ENCODE measurements at places on chromosomes 5 and 9. TPM values are rescaled to one million over a fixed set of nuclear protein-coding genes. Genes with fewer than 3 reads are reported as not detected.
A peak's percentile ranks its signal among the peaks of the same experiment; 100 is the strongest.

GRCh38 chr5:119088438-119088837 is 17.6 kb downstream of the DMXL1 start:
- no peaks in the 10 kb centered on the region for H3K36me3 ChIP-seq
- H3K27ac ChIP-seq = no peak overlapping the region
- DNase-seq = no peak

The NUTM2F gene
- not detected for total RNA-seq

The FSD1L gene
- 7.5 TPM for total RNA-seq

DNA sequence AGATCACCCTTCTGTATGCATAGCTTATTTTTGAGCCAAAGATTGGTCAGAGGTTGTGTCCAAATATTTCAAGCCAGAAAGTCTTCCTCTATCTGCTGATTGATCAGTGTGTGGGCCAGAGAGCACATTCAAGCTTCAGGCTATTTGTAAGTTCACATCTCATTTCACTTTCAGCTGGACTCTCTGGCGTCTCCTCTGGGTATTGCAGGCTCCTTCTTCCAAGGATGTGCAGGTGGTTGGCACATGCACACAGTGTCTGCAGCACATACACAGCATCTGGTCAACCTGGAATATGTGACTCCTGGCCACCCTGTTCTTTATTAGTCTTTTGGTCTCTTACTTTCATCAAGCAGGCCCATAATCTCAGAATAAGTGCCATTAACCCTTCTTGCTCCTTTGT is 516.1 kb downstream of the ANXA1 start:
- H3K27me3 ChIP-seq = no peaks in the 10 kb centered on the region
- H3K4me3 ChIP-seq = no peak overlapping the region
- no peak for DNase-seq
- H3K4me1 ChIP-seq = no peaks in the 10 kb centered on the region
- no peaks in the 10 kb centered on the region for H3K36me3 ChIP-seq

The TAF1L gene
- total RNA-seq = not detected

- no peaks in the 10 kb centered on the region for H3K27me3 ChIP-seq
- peaks cover 2% of the 10 kb centered on the region for H3K36me3 ChIP-seq
- H3K4me1 ChIP-seq = peaks cover 8% of the 10 kb centered on the region
- peak; percentile 29 for DNase-seq
These were observed 109.3 kb upstream of the FCN2 start for GRCh38 chr9:134770972-134771971.

The TICAM2 gene
- 3.5 TPM for total RNA-seq

DNA sequence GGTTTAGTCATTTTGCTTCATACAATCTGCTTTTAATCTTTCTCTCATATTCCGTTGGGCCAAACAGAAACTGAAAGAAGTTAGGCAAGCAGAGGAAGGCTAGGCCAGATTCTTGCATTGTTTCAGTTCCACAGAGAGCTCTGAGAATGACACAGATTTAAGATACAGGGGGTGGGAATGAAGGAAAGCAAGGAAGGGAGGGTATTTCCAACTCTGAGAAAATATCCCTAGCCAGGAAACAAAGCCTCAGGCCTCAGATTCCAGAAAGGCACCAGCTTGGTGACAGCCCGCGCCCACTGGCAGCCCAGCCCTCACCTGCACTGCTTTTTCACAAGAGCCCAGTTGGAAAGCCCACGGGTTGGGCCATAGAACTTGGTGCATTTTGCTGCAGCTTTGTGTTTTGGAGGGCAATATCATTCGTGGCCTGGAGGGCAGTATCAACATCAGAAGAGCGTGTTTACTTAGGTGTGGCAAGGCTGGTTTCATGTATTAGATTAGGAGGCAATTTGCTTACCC is 63.5 kb downstream of the ENC1 start:
- no peak overlapping the region for H3K4me3 ChIP-seq
- H3K27me3 ChIP-seq = no peaks in the 10 kb centered on the region
- H3K4me1 ChIP-seq = peaks cover 29% of the 10 kb centered on the region
- no peaks in the 10 kb centered on the region for H3K36me3 ChIP-seq
- H3K27ac ChIP-seq = peak overlapping the region; percentile 73

DNA sequence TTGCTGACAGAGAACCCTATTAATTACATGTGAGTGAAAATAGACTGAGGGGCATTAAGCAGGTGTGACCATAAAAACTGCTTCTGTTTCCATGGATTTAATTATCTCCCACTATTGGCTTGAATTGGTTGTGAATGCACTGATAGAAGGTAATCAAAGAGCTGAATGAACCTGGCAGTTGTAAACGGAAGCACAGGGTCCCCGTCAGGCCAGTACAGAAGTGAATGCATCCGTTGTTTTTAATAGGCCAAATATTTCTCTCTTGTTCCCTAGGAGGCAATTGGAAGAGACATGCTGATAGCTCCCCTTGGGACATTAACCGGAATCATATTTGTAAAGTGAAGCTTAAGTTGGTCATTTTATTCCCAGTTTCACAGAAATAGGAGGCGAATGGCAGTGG is 147.0 kb downstream of the CAVIN4 start:
- H3K4me3 ChIP-seq = no peak overlapping the region
- no peak for DNase-seq
- H3K27me3 ChIP-seq = no peaks in the 10 kb centered on the region
- H3K36me3 ChIP-seq = no peaks in the 10 kb centered on the region
- no peak overlapping the region for H3K27ac ChIP-seq

The SHLD3 gene
- 3.6 TPM for total RNA-seq

The LIFR gene
- total RNA-seq = 36.4 TPM

- H3K4me3 ChIP-seq = no peak overlapping the region
- peak; percentile 65 for DNase-seq
- no peak overlapping the region for H3K27ac ChIP-seq
- no peaks in the 10 kb centered on the region for H3K36me3 ChIP-seq
- peaks cover 36% of the 10 kb centered on the region for H3K4me1 ChIP-seq
- H3K27me3 ChIP-seq = no peaks in the 10 kb centered on the region
These were observed 35.3 kb downstream of the CPEB4 start for GRCh38 chr5:173923218-173924095.

DNA sequence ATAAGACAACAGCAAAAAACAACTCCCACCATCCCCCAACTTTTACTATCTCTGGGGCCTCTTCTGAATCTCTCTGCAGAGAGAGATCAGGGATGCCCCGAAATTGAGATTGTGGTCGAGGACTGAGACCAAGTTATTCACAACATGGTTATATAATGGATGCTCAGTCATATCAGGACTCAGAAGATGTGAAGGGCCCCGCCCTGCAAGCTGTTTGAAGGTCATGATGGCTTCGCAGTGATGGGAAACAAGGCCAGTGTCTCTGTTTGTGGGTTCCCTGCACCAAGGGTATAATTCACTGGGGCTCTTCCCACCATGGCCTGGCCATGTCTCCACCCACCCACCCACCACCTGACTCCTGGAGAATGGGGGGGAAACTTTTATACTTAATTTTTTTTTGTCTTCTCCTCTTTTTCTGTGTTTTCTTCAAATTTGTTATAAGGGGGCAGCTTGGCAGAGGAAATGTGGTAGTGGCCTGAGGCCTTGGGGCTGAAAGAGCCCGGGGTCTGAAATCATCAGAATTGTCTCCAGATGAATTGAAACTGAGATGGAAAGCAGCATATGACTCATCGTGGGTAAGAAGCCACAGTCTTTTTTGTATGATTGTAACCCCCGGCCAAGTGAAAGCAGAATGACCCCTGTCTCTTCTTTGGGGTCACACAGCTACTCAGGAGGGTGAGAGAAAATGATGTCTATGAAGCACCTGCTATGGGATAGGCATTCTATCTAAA is 15.0 kb upstream of the TEX48 start:
- H3K27me3 ChIP-seq = no peaks in the 10 kb centered on the region
- H3K4me3 ChIP-seq = no peak overlapping the region
- H3K36me3 ChIP-seq = no peaks in the 10 kb centered on the region

The LAMC3 gene
- 0.12 TPM for total RNA-seq

The CAMK4 gene
- total RNA-seq = 8.2 TPM

The S100Z gene
- total RNA-seq = not detected

The FOXE1 gene
- total RNA-seq = not detected

The PTGDS gene
- not detected for total RNA-seq

The ECSCR gene
- 377 TPM for total RNA-seq

The FRMPD1 gene
- not detected for total RNA-seq

DNA sequence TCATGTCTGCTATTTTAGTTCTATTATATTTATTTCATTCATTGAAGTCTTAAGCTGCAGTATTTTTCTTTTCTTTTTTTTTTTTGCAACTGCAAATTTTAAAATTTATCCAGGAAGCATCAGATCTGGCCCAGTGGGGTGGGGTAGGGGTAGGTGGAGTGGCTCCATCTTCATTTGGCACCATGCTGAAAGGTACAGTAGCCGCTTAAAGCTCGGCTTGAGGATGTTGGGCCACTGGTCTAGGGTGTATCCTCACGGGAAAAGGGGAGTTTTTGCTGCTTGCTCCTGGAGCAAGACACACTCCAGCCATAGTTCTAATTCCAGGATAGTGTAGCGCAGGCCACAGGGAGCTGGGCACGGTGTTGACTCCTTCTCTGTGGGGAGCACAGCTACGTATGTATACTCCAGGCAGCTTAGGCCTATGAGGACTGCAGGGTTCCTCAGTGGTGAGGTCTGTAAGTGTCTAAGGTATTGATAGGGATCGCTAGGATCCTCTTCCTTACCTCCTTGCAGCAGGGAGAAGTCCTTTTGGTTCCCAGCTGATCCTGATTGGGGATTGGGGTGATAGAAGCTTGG is 22.7 kb downstream of the RCL1 start:
- no peaks in the 10 kb centered on the region for H3K27me3 ChIP-seq
- H3K36me3 ChIP-seq = no peaks in the 10 kb centered on the region

The MACIR gene
- total RNA-seq = 9.6 TPM

- no peak overlapping the region for H3K4me3 ChIP-seq
- no peak for DNase-seq
- no peaks in the 10 kb centered on the region for H3K27me3 ChIP-seq
- H3K4me1 ChIP-seq = peaks cover 41% of the 10 kb centered on the region
- H3K27ac ChIP-seq = no peak overlapping the region
- no peaks in the 10 kb centered on the region for H3K36me3 ChIP-seq
These were observed 43.6 kb upstream of the SYNPO start for GRCh38 chr5:150596826-150597225.

The SPINK6 gene
- not detected for total RNA-seq

The DIAPH1 gene
- total RNA-seq = 103 TPM

The NME5 gene
- total RNA-seq = 1.4 TPM

GRCh38 chr9:126503333-126504085 is 110.2 kb upstream of the LMX1B start:
- H3K27ac ChIP-seq = no peak overlapping the region
- no peak for DNase-seq
- H3K4me1 ChIP-seq = no peaks in the 10 kb centered on the region
- H3K36me3 ChIP-seq = no peaks in the 10 kb centered on the region

The DOK3 gene
- 5.3 TPM for total RNA-seq

DNA sequence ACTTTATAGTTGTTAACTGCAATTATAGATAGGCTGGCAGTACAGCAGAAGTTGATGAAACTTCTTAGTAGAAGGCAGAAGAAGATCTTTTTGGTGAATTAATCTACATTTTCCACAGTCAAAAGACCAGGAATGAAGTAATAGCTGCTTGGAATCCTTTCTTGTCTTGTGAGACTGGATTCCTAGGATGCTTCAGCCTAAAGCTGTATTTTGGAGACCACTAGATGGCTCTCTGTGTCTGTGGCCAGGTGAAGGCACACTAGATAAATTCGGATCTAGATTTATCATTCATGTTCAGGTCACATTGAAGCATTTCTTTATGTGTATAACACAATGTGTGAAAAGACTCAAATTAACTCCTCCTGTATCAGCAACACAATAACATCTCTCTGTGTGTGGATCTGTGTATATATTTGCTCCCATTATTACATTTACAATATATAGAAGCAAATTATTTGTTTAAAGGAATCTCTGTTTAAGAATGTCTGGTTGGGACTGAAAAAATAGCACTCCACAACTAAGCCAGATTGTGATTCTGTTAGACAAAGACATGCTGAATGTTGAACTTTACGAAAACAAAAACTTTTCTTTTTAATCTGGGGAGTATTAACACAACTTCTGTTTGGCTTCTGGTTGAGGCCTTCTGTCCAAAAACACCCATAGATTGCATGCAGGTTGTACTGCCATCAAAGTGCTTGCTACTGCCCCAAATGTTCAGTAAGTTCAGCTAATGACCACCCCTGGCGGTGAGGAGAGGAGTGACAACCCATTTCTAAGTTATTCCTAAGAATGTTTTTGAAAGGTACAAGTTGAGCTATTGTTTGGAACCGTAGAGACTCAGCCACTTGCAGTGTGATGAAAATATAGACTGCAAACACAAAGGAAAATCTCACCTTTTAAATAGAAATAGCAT is 10.6 kb downstream of the GRIN3A start:
- no peak for DNase-seq
- H3K4me3 ChIP-seq = no peak overlapping the region
- no peaks in the 10 kb centered on the region for H3K4me1 ChIP-seq
- no peaks in the 10 kb centered on the region for H3K27me3 ChIP-seq
- no peak overlapping the region for H3K27ac ChIP-seq

The PPIC gene
- total RNA-seq = 26.5 TPM

DNA sequence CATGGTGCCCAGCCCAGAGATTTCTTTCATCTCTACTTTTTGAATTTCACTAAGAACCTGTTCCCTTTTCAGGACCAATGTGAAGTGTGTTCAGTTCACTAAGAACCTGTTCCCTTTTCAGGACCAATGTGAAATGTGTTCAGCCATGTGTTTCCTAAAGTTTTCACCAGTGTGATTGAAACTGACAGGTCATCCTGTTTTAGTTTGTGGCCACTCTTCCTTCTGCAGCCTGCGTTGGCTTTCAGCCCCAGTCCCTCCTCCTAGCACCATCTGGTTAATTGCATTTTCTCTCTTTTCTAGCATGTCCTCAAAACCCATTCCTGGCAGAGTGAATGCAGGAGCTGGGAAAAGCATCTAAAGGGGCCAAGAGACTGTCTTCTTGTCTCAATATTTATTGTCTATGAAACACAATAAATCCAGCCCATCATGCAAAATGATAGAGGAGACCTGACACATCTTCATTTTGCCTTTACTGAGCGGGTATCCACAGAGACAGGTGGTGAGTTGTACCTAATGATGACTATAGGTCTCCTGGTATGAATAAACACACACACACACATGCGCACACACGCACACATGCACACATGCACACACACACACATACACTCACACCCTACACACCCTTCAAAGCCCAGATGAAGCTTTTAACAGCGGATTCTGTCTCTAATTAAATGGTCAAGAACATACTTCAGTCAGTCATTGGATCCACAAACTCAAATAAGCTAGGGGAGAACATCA is 6.1 kb upstream of the PANK3 start:
- no peaks in the 10 kb centered on the region for H3K36me3 ChIP-seq
- H3K4me3 ChIP-seq = no peak overlapping the region
- no peaks in the 10 kb centered on the region for H3K4me1 ChIP-seq
- DNase-seq = no peak
- peaks cover 3% of the 10 kb centered on the region for H3K27me3 ChIP-seq

- no peak for DNase-seq
- H3K4me3 ChIP-seq = no peak overlapping the region
- H3K27ac ChIP-seq = no peak overlapping the region
- H3K27me3 ChIP-seq = no peaks in the 10 kb centered on the region
These were observed 32.1 kb upstream of the SH3TC2 start for GRCh38 chr5:149094996-149095395.

DNA sequence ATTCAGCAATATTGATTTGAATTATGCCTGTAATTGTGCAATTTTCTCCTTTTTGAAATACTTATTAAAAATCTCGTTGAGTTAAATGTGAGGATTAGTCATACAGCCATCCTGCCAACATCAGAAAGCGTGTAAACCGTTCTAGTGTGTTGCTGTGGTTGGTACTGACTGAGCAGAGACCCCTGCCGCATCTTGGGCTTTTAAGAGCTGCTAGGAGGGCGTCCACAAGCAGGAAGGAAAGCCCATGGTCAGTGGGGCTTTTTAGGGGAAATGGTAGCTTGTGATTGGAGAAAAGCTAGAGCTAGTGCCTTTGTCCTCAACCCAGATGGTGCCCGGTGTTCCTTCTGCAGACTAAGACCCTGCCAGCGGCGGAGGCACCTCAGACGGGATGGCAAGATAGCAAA is 1.3 kb downstream of the SDHA start:
- H3K27me3 ChIP-seq = no peaks in the 10 kb centered on the region
- DNase-seq = peak; percentile 79
- H3K36me3 ChIP-seq = peaks cover 2% of the 10 kb centered on the region
- H3K4me1 ChIP-seq = peaks cover 49% of the 10 kb centered on the region
- H3K4me3 ChIP-seq = peak overlapping the region; percentile 94
